ENCODE measurements at places on chromosomes 3 and 15.

DNA sequence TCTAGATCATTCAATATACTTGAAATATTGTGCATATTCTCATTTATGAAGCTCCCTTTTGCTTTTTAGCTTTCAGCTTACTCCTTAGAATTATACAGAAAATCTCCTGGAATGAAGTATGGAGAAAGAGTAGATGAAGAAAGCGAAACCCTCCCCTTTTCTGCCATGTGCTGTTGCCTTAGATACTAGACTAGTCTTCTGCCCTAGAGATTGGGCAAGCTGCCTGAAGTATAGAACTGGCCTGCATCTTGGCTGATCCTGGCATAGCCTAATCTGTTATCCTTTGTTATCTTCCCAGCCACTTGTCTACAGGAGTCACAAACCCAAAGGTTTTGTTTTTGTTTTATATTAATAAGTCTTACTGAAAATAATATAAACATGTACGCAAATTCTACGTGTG, 138.8 kb downstream of the RBPMS2 start:
- DNase-seq: no peak

DNA sequence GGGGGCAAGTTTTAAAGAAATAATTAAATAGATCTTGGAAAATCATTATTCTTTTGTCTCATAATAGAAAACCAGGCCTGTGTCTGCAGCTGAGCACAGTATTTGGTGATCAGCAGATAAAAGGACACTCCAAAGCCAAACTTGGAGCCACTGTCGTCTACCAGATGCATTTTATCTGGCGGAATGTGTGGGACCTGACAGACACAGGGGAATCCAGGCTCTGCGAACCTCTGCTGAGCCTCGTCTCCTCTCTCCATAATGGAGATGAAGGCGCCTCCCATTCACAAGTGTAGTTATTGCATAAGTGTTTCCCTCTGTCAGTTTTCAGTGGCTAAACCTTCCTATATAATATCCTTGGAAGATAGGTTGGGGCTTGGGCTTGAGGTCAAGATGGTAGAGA, 42.1 kb downstream of the EEFSEC start:
- DNase-seq: no peak

- no peak for DNase-seq
Measured at GRCh38 chr3:83946049-83946448, 1012.7 kb upstream of the CADM2 start.

- no peak for DNase-seq
Measured at GRCh38 chr15:92663250-92663951, 7.8 kb upstream of the FAM174B start.

- DNase-seq: no peak
Measured at GRCh38 chr3:62939707-62940106, 64.5 kb upstream of the CADPS start.

DNA sequence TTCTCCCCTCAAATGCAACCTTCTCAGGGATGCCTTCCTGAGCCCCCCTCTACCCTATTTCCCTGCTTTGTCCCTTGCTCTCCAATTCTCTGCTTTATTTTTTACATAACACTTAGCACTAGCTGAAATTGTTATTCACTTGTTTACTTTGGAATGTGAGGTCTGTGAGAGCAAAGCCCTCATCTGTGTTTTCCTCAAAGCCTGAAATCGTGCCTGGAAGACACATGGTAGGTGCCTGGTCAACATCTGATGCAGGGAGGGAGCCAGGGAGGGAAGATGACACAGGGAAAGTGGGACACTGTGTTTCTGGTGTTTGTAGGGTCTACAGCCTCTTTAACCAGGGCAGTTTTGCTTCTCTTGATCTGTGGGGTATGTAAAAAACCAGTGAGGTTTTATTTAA, 23.6 kb downstream of the EIF2AK4 start:
- no peak for DNase-seq

DNA sequence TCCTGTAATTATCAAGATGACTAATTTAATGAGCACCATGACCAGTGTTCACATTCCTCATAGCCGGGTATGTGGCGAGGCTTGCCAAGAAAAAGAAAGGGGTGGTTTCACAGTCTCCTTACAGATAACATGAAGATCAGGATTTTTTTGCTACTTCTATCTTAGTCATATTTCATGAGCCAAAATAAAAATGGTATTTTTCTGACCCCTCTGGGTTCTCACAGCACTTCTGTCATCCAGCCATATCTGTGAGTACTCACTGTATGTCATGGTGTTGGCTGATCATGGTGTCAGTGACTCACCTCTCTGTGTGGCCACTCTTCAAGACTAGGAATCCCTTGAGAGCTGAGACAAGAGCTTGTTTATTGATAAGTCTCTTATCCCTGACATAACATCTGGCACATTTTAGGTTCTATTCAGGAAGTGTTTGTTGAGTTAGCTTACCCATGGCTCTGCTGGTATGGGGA, 130.5 kb upstream of the LMCD1 start:
- DNase-seq: no peak

GRCh38 chr15:83565553-83566159, 88.3 kb upstream of the ADAMTSL3 start:
- DNase-seq: no peak

GRCh38 chr15:73320619-73321180, 48.1 kb downstream of the HCN4 start:
- no peak for DNase-seq

DNA sequence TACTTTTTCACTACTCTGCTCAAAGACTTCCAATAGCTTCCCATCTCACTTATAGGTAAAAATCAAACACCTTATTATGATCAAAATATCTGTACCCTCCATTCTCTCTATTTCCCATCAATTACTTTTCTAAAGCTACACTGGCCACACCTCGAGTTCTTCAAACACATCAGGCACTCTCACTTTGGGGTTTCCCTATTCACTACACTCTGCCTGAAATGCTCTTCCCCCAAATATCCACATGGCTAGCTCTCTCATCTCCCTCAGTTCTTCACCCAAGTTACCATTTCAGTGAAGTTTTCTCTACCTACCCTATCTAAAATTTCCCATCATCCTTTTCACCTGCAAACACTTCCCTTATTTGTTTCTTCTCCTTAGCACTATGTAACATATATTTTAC, 14.8 kb downstream of the UBE3A start:
- DNase-seq: no peak

GRCh38 chr3:195236801-195237570, 34.0 kb downstream of the XXYLT1 start:
- no peak for DNase-seq

DNA sequence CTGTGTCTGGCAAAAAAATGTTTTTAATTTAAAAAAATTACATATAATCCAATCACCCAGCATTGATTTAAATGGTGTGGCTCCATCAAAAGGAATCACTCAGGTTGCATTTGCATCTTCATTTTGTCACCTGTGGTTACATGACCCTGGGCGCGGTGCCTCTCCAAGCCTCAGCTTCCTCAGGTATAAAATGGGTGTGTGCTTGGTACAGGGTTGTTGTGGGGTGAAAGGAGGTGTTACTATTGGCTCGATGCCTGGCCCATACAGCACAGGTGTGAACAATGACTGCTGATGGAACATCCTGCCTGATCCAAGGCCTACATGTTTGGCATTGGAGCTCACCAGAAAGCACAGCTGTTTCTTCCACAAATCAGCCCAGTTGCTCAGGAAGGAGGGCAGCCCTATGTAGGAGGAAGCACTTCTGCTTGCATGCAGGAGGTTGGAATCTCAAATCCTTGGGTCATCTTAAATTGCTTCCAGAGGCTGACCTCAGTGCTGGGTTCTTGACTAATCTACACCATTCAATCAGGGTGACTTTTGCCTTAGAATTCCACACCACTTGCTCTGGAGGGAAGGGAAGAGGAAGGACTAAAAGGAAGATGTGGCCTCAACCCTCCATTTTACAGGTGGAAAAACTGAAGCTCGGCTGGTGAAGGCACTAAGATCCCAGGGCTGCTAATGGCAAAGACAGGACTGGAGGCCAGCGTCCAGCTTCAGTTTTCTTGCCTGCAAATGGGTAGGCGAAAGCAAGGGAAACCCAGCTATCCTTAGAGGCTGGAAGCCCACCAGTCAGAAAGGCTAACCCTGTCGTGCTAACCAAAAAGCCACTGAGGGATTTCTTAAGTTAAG, 31.7 kb downstream of the BHLHE40 start:
- no peak for DNase-seq

GRCh38 chr3:102125197-102125993, 276.1 kb downstream of the NFKBIZ start:
- no peak for DNase-seq

- no peak for DNase-seq
Measured at GRCh38 chr15:53115563-53115962, 325.4 kb upstream of the ONECUT1 start.

- no peak for DNase-seq
Measured at GRCh38 chr15:31377030-31377429, 50.4 kb downstream of the KLF13 start.

- no peak for DNase-seq
Measured at GRCh38 chr3:24161841-24162240, 216.8 kb downstream of the NR1D2 start.

DNA sequence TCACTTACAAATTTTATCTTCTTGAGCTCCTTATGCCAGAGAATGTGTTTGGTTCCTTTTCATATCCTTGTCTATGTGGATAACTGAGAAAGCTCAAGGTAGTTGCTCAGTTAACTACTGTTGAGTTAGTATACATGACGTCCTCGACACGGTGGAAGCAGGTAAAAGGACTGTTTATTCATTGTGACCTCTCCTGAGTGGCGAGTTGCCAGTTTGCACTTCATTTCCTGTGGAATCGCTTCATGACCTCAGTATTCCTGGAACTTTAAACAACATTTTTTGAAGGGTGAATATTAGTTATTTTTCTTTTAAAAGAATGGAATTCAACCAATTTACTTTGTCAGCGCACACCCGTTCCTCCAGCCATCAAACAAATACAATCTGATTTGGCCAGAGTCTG, 1.2 kb upstream of the TPRG1 start:
- DNase-seq: no peak

- DNase-seq: no peak
Measured at GRCh38 chr3:106616556-106616955, 747.7 kb upstream of the CBLB start.

- DNase-seq: no peak
Measured at GRCh38 chr15:31523027-31523654, 196.5 kb downstream of the KLF13 start.

- DNase-seq: no peak
Measured at GRCh38 chr3:124664804-124665203, 65.4 kb upstream of the UMPS start.

DNA sequence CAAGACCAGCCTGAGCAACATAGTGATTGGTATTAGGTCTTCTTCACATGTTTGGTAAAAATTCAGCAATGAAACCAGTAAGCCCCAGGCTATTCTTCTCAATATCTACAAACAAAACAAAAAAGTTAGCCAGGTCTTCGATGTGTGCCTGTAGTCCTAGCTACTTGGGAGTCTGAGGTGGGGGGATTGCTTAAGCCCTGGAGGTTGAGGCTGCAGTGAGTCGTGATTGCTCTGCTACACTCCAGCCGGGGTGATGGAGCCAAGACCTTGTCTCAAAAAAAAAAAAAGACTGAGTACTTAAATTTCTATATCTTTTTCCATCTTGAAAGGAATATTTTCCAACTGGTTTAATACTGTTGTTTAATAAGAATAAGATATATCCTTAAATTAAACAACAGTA, 106.8 kb downstream of the MBNL1 start:
- no peak for DNase-seq

DNA sequence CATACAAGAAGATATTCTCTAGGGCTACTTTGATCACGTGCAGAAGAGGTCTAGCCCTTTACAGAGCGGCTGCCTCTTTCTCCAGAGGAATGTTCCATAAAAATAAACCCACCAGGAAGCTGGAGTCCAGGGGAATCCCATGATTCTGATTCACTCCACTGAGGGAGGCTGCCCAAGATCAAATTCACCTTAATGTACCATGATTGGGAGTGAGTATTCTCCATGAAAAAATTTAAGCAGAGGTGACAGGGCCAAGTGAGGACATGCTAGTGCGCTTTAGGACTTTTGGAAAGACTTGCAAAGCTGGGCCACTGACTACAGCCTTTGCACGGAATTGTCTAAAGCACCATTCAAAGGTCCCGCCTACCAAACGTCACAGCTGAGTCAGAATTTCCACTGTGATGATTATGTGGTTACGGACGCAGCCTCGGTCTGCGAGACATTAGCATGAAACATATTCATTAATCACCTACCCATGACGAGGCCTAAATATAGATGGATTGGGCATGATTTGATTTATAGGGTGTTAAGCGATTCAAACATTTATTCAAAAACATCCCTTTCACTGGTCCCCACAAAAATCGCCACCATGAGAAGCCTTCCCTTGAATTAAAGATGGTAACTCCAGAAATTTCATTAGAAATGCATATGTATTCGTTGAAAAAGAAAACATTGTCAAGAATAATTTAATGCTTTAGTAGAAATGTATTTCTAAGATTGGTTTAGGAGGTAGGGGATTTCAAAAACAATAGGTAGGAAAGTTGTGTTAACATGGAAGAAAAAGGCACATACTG, 152.6 kb downstream of the GREM1 start:
- no peak for DNase-seq

GRCh38 chr15:68085052-68085451, 30.9 kb downstream of the PIAS1 start:
- no peak for DNase-seq

DNA sequence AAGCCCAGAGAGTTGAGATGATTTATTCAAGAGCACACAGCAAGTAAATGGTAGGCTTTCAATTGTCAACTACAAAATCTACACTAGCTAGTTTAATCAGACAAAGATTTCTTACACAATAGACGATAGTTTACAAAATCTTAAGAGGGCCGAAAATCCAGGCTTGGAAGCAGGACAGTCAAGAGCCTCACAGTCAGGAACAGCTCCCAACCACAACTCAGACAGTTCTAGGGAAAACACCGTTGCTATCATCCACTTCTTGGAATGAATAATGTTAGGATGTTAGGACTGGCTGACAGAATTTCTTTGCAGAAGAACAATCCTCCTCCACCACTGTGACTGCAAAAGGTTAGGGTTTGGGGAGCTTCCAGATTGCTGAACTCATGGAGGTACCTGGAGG, 290.8 kb upstream of the ZPLD1 start:
- DNase-seq: no peak

DNA sequence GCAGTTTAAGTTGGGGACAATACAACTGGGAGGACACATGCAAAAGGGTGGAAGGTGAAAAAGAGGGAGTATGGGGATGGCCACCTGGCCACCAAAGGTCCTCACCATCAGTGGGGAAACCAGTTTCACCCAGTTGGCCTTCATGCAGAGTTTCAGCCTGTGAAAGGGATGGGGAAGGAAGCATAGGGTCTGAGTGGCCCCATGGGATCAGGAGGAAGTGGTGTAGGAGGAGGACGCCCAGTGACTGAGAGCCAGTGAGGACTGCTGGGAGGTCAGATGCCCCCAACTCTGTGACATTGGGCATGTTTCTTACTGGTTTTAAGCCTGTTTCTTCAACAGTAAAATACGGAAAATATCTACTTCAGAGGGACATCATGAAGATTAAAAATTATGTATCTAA, 16.3 kb downstream of the BCL2A1 start:
- DNase-seq: no peak

- no peak for DNase-seq
Measured at GRCh38 chr15:25481208-25481859, 42.5 kb upstream of the UBE3A start.

GRCh38 chr3:155778462-155778861, 27.6 kb downstream of the C3orf33 start:
- no peak for DNase-seq
